Stimulated activated CD8-positive, alpha-beta memory T cell treated with anti-CD3 and anti-CD28 coated beads, Interleukin-4, amount 100 ng/mL, for 24 hours (primary cell): ENCODE measurements at places on chromosomes 6 and 20.

GRCh38 chr6:9233686-9234085 lies 798.3 kb upstream of the SLC35B3 start:
- DNase-seq: no peak

DNA sequence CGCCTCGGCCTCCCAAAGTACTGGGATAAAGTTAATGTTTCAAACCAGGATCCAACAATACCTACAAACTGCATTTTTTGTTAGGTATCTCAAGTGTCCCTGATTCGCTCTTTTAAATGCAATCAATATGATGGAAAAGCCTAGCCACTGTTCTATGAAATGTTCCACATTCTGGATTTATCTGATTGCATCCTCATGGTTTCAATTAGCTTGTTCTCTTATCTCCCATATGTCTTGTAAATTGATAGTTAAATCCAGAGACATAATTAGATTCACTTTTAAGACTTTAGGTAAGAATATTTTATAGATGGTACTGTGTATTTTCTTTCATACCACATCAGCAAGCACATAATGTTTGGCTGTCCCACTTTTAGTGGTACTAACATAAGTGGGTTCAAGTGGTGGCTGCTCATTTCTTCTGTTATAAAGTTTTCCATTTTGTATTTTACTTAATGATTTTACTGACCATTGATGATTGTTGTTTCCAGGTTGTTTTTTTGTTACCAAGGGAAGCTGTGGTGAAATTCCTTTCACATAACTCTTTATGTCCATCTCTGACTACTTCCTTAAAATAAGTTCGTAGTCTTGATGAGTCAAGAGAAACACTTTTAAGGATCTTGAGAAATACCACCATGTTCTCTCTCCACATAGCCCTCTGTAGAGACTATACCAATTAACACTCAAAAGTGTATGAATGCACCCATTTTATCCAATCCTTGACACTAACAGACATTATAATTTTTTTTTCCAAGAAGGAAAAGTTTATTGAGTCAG lies 40.5 kb downstream of the RNGTT start:
- DNase-seq: no peak

DNA sequence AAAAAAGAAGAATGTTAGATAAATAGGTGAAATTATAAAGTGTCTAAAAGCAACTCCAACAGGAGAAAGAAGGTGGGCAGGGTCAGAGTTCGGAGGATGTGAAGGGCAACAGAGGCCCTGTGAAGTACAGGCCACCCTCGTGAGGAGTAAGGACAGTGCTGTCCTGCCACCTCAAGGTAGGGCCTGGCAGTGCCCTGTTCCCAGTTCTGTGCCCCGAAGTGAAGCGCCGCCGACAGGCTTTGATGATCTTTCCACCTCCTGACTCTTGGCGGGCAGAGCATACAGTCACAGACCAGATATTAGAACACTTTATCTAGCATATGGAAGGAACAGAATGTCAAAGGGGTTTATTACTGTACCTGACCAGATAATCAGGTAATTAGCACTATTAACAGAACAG lies 75.8 kb downstream of the GJA10 start:
- no peak for DNase-seq

GRCh38 chr6:163716690-163717089 lies 302.2 kb downstream of the QKI start:
- no peak for DNase-seq

DNA sequence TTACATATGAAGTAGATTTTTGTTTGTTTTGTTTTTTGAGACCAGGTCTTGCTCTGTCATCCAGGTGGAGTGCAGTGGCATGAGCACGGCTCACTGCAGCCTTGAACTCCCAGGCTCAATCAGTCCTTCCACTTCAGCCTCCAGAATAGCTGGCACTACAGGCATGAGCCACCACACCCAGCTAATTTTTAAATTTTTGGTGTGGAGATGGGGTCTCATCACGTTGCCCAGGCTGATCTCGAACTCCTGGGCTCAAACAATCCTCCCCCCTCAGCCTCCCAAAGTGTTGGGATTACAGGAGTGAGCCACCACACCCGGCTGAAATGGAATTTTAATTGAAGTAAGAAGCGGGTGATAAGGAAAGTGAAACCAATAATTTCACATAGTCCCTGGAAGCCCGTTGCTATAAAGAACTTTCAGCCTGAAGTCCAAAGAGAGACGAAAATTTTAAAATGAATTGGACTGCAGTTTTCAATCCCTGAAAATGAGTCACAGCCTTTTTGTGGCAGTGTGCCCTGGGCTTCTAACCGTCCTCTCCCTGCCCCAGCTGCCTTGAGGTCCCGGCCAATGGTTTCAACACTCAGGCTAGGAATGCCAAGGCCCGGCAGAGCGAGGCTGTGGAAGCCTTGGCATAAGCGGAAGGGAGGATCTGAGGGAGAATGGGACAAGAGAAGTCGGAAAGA lies 757 bp downstream of the RAET1E start:
- DNase-seq: no peak

DNA sequence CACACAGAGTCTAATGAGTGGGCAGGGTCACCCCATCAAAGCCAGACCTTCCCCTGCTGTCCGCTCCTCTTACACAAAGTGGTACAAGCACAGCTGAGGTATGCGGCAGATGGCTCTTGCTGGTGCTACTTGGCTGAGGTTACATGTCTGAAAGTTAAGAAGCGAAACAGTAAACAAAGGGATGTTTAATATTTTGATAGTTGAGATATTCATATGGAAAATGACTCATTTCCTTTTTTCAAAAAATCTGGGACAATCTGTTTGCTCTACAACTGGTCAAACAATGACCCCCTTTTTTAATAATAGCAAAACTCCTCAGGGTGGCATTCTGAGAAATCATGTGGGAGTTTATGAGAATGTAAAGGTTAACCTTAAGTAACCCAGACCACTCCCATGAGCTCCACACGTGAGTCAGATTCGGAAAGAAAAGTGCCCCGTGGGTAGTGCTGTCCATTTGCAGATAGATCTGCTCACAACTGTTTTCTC lies 245.3 kb downstream of the TBXT start:
- no peak for DNase-seq

DNA sequence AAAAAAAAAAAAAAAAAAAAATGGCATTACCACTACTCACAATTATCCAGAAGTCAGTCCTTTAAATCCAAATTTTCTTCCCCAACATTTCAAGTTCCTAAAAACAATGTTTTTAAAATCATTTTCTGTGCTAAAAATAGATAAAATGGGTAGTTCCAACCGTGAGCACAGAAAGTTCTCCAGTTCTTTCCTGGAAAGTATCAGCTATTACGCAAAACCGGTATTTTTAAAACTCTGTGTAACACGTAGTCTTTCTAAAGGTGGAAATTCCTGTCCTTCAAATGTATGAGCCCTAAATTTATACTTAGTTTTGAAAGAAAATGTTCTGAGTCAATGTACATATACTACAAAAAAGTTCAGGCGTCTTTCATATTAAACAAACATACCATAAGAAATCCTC lies 83.5 kb upstream of the SCAF8 start:
- DNase-seq: no peak

DNA sequence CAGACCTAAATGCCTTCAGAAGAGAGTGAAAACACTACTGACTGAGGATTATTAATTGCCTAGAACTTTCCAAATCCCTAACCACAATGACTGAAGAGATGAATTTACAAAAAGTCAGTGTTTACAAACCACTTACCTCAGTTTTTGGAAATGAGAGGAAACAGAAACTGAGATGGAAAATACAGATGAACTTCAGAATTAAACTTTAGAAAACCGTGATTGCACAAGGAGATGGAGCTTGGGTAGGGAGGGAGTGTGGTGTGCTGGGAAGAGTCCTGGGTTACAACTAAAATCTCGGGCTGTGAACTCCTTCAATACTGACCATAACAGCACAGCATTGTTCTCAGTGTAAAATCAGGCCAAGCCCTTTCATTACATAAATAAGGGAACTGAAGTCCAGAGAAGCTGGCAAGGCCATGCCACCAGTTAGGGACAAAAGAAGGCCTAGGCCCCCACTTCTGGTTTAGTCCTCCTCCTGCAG lies 4.0 kb downstream of the ELMO2 start:
- DNase-seq: no peak

- no peak for DNase-seq
These were observed 42.0 kb upstream of the TMEM244 start for GRCh38 chr6:129903082-129903481.

GRCh38 chr6:129498950-129499842 lies 210.8 kb downstream of the ARHGAP18 start:
- no peak for DNase-seq

DNA sequence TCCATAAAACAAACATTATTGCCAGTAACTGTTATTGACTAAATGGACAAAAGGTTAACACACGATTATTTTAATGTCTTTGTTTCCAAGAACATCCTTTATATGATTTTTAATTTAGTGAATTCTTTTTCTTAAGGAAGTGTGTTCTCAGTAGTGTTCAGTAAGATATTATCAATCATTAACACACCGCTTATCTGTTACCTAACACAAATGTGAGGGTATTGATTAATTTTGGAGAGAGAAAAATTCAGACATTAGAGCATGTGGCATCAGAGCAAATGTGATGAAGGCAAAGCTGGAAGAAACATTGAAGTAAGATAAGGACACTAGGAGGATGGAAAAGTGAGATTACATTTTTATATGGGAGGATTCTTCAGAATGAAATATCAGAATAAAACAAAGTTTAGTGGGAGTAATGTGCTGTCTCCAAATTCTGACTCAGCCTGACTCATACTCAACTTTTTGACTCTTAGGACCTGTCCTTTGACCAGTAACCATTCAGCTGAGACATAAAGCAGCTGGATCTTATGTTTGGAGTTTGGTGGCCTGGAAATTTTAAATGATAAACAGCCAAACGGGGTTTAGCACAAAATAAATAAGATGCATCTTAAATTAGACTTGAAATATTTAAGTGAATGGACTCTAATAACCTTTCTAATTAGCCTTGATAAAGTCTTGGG lies 348.6 kb downstream of the CD109 start:
- DNase-seq: no peak

- DNase-seq: no peak
These were observed 31.5 kb upstream of the TGM2 start for GRCh38 chr20:38196592-38196991.

- no peak for DNase-seq
These were observed 2.3 kb downstream of the SPEF1 start for GRCh38 chr20:3778976-3779375.

- peak; percentile 89 for DNase-seq
These were observed 58.5 kb downstream of the PREX1 start for GRCh38 chr20:48769069-48769983.

DNA sequence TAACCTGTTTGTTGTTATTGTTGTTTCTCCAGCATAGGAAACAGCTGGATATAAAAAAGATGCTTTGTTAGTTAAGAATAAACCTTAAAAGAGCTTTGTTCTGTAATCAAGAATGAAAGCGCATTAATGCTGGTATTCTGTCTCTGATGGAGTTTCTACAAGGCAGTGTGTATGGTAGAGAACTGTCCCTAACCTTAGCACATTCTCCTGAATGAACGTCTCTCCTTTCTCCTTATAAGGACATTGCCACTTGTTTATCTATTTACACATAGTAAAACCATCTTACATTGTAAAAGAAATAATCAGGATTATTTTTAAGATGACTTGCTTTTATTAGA lies 33.8 kb upstream of the LCA5 start:
- no peak for DNase-seq

DNA sequence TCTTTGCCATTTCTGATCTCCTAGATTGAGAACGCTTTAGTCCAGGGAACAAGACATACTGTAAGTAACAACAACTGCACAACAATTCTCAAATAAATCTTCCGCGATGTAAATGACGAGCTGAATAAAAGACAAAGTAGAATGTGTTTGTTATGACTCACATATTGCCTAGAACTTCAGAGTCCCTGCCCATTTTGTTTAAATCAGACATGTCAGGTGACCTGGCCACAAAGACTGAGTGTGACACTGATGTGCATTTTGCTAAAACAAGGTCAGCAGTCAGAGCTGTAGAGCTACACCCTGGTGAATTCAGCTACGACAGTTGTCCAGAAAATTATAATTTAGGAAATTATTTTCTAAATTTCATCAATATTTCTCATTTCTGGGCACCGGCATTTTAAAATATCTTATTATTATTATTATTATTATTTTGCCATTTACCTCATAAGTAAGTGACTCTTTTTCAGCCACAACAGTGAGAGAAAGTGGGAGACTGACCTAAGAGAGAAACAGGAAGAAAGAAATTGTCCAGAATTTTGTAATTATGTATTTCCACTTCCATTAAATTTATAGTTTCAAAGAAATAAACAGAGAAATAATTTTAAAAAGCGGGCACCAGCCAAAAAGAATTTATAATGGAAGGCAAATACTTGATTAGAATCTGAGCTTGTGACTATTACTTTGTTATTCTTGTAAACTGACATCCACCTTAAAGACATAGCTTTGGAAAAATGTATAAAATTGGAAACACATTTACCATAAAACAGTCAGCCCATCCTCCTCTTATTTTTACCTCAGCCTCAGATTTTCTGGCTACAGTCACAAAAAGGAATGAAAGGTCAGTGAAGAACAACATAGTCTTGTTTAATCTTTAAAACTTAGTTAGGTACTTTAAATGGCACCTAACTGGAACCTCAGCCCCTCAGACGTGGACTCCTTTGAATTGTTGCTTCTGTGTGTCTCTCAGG lies 157.0 kb upstream of the CITED2 start:
- peak; percentile 12 for DNase-seq

- no peak for DNase-seq
These were observed 38.6 kb upstream of the APCDD1L start for GRCh38 chr20:58553841-58554240.

DNA sequence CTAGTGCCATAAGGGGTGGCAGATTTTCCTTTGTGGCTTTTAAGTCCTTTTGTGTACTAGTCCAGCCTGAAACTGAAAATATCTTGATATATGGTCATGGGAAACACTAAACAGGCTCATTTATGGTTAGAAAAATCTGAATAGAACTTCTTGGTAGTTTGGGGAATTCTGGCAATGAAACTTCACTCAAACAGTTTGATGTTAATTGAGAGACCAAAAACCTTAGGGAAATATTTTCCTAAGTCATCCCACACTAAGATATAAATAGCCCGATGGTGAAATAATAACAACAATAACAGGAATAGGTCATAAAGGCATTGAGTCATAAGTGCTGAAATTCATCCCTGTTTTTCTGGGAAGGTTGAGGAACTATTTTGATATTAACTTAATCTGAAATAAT lies 146.2 kb upstream of the SMLR1 start:
- no peak for DNase-seq

DNA sequence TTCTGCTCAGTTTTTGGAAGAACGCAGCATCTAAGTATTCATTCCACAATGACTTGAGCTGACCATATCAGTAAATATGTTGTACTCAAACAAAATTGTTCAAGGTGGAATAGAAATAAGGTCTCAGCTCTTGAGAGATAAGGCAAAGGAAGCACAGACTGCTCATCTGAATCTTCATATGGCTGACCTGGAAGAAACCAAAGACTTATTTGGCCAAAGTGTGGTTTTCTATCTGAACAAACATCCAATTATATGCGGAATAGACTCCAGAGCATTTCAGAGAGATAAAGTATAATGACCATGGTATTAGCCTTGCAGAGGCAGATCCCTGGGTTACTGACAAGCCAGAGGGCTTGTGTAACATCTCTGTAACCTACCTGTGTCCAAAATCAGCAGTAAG lies 308.7 kb downstream of the CD83 start:
- DNase-seq: no peak
